SK-N-SH treated with all-trans-retinoic acid at 6 μM for 48 hours (cell line): ENCODE measurements at places on chromosomes 12 and 14.

GRCh38 chr12:131912518-131913274 lies 16.4 kb upstream of the PUS1 start:
- peak; percentile 80 for ATAC-seq

DNA sequence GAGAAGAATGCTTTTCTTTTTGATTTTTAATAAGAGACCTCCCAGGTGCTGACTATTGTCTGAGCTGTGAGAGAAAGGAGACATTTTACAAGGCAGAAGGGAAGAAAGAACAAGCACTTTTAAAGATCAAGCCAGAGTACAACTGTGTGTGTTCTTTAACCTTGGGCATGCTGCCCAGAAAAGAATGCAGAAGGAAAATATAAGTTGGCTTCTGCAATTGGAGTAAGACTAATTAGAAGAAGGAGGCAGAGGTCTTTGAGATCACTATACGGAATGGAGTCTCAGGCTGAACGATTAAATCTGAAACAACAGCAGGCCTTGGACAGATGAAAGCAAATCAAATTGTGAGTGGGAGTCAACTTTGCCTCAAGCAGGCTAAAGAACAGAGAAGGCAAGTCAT lies 230.5 kb downstream of the ATP23 start:
- no peak for ATAC-seq

GRCh38 chr14:19800282-19801117 lies 3.1 kb upstream of the OR4N2 start:
- ATAC-seq, result peak; percentile 31

DNA sequence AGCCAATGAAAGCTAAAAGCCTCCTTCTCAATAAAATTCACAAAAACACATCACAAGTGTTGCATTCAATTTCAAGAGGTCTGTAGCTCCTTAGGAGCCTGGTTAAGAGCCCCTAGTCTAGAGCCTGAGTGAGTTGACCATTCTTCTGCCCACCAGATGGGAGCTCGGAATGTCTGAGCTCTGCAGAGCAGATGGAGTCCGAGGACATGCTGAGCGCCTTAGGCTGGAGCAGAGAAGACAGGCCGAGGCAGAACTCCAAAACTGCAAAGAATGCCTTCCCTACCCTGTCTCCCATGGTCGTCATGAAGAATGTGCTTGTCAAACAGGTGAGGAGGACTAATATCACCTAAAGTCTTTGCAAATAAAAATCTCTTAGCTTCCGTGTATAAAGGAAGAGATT lies 11.6 kb downstream of the CIPC start:
- ATAC-seq, result no peak

DNA sequence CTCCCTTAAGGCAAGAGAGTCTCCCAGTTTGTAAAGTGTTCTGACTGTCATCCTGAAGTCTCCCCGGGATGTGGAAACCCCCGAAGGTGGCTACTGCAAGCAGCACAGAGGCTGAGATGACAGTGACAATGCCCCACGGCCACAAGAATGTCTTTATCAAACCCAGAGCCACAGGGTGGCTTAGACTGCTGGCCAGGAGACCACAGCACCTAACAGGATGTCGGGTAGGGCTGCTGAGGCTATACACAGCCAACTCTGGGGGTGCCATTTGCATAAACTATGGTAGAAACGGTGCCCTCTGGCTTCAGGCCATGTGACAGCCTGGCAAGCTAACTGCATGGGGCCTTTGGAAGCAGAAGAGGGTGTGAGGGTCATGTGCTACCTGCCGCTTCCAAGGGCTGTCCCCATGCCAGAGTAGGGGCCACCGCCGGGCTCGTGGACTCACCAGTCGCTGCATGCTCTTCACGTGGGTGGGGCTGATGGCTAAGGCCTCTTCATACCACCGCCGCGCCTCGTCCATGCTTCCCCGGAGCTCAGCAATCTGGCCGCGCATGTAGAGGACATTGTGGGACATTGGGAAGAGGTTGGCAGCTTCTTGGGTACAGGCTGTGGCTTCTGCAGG lies 180.9 kb downstream of the CALM1 start:
- ATAC-seq, result no peak

GRCh38 chr14:60482743-60483142 lies 3.1 kb downstream of the C14orf39 start:
- no peak for ATAC-seq

GRCh38 chr12:72234886-72235285 lies 37.3 kb upstream of the TRHDE start:
- ATAC-seq, result no peak

DNA sequence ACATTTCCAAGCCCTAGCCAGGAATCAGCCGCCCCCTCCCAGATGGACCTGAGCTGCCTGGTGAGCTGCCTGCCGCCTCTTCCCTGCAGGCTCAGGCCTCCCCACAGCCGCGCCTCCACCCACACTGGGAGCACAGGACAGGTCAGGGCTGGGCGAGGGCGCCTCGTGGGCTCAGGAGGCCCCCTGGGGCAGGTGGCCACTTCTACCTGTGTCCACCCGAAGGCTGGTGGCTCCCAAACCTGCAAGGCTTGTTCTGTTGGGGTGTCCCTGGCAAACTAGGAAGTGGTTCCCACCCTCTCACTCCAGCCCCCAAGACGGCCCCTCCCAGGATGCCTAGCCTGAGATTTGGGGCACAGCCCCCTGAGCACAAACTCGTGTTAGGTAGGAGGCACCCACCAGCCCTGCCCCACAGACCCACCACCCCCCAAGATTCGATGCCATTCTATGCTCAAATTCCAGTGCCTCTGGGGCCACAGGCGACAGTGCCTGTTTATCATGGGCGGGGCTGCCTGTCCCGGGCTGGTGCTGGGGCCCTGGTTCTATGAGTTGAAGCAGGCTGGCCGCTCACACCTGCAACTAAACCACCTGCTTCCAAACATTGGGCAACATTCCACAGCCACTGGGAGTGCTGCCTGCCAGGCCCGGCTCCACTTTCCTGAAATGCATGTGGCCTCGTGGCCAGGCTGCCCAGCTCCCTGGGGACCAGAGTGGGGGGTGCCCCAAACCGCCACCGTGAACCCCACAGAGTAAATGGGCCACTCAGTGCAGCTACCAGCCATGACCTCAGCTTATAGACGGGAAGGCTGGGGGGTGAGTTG lies 6.8 kb downstream of the MMP17 start:
- ATAC-seq, result no peak

DNA sequence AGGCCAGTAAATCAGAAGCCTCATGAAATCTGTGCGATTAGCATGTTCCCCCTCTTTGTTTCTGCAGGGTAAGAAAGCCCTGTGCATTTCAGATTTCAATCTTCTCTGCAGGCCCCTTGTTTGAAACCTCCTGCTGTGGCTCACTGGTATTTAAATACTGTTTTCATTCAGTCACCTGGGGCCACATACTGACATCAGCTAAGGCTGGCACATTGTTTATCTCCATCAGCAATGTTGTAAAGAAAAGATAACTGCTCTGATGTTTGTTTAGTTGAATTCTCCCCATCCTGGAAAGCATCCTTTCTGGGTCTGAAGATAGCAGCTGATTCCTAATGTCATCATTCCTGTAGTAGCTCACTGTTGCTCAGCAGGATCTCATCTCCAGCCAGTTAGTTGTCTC lies 554.9 kb downstream of the NRXN3 start:
- ATAC-seq, result no peak

DNA sequence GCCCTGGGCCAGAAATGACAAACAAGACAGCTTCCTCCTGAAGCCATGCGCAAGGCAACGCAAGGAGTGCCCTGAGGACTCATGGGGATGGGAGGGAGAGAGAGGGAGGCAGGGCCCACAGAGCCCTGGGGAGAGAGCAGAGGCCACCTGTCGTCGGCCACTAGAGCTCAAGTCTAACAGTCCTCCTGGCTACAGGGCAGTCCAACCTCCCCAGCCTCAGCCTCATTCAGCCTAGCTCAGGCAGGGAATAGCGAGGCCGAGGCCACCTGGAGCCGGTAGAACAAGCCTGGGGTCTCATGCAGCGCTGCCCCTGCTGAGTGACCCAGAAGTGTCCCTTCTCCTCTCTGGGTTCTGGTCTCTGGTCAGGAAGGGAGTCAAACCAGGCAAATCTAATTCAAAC lies 69.5 kb downstream of the BCL11B start:
- no peak for ATAC-seq

DNA sequence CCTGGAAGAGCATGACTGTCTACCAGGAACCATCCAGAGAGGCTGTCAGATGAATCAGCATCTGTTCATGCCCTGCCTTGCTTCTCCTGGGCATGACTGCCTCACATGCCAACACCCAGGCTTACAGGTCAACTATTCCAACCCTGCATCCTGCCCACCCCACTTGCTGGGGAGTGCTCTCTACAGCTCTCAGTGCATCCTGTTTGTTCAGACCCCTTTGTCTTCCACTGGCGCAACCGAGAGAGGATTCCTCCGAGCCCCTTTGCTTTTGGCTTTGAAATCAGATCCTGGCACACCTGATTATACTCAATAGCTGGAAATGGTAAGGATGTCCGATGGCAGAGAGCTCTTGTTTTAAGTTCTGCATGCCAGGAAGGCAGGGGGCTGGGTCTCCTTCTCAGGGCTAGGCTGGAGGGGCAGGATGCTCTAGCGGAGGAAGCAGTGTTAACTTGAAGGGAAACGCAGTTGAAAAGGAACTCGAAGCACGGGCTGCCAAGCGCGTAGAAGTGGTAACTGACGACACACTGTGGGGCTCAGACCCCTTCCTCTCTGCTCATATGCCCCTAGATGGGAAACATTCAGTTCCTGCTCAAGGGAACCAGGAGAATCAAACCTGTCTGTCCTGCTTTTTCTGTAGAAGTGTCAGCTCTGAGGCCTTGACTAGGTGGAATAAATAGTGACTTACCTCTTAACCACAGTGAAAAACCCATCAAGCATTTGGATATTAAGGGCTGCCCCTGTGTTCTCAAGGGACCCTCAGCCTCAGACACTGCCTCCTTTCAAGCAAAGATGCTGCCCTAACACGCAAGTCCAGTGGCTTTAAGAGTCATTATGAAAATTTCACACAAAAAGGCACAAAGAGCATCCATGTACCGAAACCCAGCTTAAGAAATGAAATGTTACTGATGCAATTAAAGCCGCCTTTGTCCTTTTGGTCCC lies 297.5 kb downstream of the ZFP36L1 start:
- ATAC-seq, result peak; percentile 27; the same call in 1 of the 3 replicates

GRCh38 chr12:22740656-22741355 lies 115.8 kb downstream of the ETNK1 start:
- ATAC-seq, result no peak

GRCh38 chr12:56763753-56764657 lies 881 bp downstream of the HSD17B6 start:
- ATAC-seq, result no peak; the same call in 2 of the 3 replicates

DNA sequence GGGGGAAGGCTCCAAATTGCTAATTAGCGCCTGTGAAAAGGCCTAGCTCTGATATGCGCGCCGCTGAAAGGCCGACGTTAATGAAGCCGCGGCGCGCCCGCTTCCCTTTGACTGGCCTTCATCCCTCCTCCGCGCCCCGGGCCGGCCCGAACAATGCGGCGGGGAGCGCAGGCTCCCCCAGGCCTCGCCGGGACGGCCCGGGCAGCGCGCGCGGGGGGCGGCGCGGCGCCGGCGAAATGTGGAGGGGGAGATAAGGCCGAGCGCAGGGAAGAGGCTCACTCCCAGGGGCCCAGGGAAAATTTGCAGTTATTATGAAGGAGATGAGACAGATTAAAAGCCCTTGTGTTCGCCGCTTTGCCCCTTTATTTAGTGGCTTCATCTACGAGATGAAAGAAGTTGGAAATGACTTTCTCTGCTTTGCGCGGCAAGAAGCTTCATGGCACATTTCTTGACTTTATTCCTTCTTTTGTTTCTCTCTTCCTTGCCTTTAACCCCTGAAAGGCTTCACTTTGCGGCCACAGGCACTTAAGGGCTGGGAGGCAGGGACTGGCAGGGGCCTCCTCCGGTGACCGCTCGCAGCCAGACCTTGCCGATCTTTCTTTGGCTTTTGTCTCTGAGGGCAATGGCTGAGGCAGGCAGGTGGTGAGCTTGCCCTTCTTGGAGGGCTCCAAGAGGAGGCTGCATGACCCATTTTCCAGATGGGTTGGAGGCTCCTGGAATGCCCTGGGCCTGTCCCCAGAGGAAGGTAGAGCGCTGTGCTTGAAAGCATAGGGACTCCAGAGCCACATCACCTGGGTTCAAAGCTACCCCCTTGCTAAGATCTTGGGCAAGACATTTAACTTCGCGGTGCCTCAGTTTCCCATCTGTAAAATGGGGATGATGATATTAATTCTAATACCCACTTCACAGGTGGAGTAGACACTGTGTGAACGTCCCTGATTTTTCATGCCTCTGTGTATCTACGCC lies 12.7 kb upstream of the GPATCH2L start:
- ATAC-seq, result no peak; the same call in 2 of the 3 replicates

DNA sequence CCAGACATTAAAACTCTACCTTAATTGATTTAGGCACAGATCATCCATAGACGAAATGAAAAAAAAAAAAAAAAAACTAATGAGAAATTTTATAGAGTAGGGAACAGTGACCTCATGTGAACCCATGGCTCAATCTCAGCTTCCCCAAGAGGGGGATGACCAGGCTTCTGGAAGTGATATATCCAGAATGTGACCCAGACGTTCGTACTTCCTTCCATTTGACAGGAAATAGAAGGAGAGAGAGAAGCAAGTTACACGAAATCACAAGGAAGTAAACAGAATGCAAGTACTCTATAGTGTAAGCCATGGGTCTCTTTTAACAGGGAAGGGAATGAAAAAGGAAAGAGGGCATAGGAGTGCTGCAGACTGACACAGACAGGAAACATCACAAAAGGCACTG lies 10.1 kb downstream of the FOXN3 start:
- peak; percentile 50 for ATAC-seq

GRCh38 chr12:120914794-120915193 lies 10.6 kb upstream of the SPPL3 start:
- ATAC-seq, result no peak

- ATAC-seq, result peak; percentile 96
These were observed 130.1 kb downstream of the SPTSSA start for GRCh38 chr14:34331728-34332623.

DNA sequence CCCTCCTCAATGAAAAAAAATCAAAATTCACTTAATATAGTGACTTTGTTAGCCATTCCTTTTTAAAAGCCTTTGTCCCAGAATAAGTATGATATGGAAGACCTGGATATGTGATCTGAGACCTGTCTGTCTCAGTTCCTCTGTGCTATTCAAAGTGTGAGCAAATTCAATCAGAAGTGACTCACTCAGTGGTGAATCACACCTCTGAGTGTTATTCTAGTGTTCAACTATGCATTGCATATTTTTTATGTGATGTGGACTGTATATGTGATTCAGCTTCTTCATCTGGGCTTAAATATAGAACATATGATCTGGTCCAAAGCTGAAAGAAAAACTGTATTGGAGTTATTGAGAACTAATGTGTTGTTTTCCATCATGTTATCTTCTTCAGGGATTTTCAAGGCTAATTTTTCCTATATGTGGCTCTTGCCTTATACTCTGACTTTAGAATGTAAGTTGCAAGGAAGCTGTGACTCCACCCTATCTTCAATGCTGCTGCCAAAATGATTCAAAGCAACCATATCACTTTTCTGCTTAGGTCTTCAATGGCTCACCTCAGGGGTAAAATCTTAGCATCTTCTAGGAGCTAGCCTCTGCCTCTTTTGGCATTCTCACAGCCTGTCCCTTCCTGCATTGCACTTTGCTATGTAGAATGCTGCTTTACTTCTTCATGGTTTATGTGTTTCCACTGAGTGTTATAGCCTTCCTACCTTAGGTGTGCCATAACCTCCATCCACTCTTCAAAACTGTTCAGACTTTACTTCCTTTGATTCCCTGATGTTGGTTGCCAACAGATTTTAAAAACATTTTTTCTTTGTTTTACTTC lies 169.8 kb downstream of the OTOGL start:
- ATAC-seq, result peak; percentile 86

GRCh38 chr14:64549016-64549415 lies 745 bp upstream of the PPP1R36 start:
- no peak for ATAC-seq

- ATAC-seq, result no peak
These were observed 81.0 kb upstream of the FZD10 start for GRCh38 chr12:130081117-130081805.
